Trophoblast cell (in vitro differentiated cells and primary cell): ENCODE measurements at places on chromosomes 6 and 20.
A peak's percentile ranks its signal among the peaks of the same experiment; 100 is the strongest.

- DNase-seq: no peak
These were observed 56.1 kb downstream of the FILIP1 start for GRCh38 chr6:75437421-75437891.

DNA sequence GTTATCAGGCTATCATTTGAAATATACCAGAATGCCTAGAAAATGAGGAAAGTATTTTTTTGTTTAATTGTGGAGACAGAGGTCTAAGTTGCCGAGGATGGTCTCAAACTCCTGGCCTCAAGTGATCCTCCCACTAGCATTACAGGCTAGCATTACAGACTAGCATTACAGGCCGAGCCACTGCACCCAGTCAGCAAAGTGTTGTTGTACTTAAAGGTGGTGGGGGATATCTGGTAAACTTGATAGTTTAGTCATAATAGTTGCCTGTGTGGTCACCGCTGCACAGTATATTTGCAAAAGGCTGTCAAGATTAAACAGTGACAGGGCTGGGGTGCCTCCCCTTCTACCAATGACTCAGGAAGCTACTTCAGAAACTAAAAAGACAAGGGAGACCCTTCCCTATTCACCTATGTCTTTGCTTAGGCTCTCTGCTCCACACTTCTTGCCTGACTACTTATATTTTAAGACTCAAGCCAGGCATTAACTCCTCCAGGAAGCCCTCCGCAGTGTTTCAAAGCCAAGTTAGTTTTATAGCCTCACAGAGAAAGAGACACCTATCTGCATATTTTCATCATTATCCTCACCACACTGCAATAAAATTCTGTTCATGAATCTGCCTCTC lies 3.1 kb upstream of the AKIRIN2 start:
- DNase-seq: no peak

DNA sequence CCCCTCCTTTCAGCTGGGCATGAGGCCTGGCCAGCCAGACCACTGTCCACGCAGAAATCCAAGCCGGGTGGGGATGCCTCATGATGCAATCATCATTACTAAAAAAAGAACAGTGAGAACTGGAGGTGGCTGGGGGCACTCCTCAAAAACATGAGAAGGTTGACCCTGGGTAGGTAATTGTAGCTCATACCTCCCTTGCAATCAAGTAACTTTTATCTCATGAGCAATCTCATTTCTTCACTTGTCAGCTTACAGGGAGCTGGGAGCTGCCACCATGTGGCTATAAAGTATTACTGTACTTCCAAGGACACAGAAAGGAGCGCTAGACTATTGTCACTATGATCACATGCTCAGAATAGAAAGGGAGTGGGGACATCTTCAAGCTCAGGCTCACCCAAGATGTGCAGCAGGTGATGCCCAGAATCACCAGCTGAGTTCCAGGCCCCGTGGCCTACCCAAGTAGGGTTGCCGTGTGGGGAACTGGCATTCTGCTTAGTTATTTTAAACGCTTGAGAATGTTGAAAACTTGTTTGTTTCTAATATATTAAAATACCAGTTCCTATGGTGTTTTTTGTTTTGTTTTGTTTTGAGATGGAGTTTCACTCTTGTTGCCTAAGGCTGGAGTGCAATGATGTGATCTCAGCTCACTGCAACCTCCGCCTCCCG lies 3.0 kb upstream of the CDH26 start:
- DNase-seq: peak; percentile 67

DNA sequence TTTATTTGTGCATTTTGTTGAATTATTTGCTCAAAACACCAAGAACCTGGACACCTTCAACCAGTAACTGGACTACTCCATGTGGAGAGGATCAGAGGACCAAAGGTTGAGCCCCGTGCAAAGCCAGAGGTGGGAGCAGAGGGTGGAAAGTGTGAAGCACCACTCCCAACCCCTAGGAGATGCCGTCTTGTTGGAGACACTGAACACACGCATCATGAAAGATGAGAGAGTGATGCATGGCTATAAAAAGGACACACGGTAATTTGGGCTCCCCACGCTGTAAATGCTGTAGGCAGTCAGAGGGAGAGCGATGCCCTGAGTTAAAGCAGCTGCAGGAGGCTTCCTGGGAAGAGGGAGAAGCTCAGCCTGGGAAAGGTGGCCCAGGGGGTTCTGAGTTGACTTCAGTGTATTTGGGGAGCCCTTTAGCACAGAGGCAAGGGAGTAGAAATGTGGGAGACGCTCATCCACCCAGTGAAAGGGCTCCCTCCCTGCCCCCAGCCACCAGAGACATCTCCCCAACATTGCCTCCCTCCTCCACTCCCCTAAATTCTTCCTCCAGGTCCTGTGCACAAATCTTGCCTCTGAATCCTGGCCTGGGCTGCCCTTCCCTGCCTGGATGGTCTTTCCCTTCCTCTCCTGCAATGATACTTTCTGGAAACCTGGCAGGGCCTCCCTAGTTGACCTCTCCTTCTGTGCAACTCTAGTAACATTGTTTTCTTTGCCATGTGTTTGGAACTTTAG lies 55.8 kb upstream of the IYD start:
- no peak for DNase-seq

GRCh38 chr20:48995589-48995988 lies 50.5 kb upstream of the CSE1L start:
- no peak for DNase-seq

GRCh38 chr20:22555791-22556564 lies 28.4 kb downstream of the FOXA2 start:
- no peak for DNase-seq

- DNase-seq: no peak
These were observed 203.7 kb upstream of the RSPO3 start for GRCh38 chr6:126914801-126915200.

DNA sequence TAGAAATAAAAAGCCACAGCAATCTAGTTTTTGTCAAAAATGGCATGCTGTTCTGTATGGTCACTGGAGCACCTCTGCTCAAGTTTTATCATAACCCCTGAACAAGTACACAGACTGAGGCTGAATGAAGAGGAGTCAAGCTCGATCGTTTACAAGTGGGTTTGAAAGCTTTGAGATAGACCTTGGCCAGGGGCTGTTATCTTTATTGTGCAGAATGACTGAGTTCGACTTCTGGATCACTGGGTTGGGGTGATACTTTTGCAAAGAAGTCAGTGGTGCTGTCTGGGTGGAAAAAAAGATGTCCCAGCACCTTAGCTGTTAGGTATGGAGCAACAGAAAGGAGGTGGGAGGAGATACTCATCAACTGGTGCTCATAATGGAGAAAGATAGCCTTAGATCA lies 446.0 kb downstream of the HACE1 start:
- DNase-seq: no peak

DNA sequence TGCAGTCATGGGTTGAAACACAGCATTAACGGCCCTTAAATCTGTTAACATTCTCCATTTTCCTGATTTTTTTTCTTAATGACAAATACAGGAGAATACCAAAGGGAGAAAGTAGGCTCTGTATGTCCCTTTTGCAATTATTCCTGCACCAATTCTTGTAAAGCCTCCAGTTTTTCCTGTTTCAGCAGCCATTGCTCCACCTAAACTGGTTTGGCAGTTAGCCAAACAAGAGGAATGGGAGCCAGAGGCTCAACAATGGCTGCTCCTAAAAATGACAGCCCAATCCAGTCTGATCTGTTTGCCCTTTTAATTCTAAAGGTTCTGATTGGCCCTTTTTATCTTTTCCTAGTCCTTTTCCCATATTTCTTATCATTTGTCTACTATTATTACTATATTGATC lies 284.2 kb upstream of the SGK1 start:
- peak; percentile 77 for DNase-seq

GRCh38 chr6:142903812-142904211 lies 41.2 kb downstream of the HIVEP2 start:
- no peak for DNase-seq

DNA sequence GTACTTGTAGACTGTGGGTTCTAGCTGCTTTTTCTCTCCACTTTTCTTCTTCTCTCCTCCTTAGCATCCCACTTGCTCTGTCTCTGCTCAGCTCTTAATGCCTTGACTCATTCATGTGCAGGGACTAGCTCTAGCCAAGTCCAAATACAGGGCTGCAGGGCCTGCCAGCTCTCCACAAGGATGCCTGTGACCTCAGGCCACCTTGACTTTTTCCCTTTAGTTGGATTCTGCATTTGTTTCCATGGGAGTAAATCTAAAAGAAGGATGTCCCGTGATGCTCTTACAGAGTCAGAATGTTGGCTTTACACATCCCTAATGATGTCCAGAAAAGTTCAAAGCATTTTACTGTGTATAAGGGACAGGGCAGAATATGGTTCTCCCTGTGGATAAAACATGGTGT lies 101.8 kb upstream of the PREP start:
- no peak for DNase-seq

DNA sequence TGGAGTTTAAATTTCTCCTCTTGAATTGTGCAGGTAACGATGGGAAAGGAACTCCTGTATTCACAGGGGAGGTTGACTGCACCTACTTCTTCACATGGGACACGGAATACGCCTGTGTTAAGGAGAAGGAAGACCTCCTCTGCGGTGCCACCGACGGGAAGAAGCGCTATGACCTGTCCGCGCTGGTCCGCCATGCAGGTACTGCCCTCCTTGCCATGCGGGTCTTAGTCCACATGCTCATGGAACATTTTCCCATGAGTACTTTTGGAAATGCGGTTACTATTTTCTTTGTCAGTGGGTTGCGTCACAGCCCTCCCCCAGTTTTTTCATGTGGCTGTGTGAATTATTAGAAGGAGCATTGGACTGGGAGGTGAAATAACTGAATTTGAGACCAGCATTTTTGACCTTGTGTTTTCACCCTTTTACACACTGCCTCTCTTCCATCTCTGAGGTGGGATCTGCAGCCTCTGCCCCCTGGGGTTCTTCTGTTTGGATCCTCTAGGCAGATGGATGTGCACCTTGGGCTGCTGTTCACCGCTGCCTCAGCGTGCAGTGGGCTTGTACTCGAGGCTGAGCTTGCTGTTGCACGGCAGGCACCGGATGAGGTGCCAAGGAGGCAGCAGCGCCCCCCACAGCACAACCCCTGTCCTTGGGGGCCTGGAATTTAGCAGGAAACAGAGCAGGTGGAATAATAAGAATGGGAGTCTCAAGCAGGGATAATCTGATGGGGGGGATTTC lies 71.8 kb downstream of the IGF2R start:
- no peak for DNase-seq

DNA sequence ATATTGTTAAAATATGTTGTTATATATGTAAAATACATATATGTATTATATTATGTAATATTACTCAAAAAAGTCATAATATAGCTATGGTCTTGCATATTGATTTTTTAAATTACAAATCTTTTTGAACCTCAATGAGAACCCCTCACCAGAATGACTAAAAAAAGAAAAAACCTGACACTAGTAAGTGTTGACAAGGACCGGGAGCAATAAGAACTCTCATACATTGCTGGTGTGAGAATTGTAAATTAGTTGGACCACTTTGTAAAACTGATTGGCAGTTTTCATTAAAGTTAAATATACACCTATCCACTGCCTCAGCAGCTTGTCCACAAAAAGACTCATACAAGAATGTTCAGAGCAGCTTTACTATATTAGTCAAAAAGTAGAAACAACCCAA lies 280.0 kb downstream of the BMP7 start:
- no peak for DNase-seq

GRCh38 chr6:111031151-111031550 lies 49.3 kb downstream of the RPF2 start:
- DNase-seq: peak; percentile 33

- DNase-seq: no peak
These were observed 16.2 kb upstream of the HLA-G start for GRCh38 chr6:29811377-29811776.

- DNase-seq: peak; percentile 11
These were observed 40.8 kb downstream of the IYD start for GRCh38 chr6:150409576-150410066.

- DNase-seq: no peak
These were observed 32.5 kb downstream of the SDHAF4 start for GRCh38 chr6:70599187-70599586.

DNA sequence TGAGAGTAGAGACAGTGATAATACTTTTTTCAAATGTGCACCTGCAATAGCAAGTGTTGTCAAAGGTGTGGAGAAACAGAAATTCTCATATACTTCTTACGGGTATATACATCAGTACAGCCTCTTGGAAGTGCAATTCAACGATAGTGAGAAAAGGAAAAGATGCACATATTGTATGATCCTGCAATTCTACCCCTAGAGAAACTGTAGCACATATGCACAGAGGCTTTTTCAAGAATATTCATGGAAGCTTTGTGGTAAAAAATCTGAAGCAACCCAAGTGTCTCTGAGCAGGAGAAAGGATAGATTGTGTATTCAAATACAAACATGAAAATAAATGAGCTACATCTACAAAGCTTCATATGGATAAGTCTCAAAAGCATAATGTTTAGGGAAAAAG lies 94.7 kb upstream of the PREP start:
- DNase-seq: no peak

- no peak for DNase-seq
These were observed 86.5 kb upstream of the SCP2D1 start for GRCh38 chr20:18727032-18727508.

GRCh38 chr6:11332463-11332862 lies 100.0 kb upstream of the NEDD9 start:
- DNase-seq: no peak

GRCh38 chr6:56761651-56762050 lies 119.0 kb upstream of the DST start:
- no peak for DNase-seq

- no peak for DNase-seq
These were observed 610.3 kb downstream of the RNF144B start for GRCh38 chr6:18997375-18997826.

GRCh38 chr20:38905375-38905774 lies 20.8 kb upstream of the FAM83D start:
- DNase-seq: no peak

DNA sequence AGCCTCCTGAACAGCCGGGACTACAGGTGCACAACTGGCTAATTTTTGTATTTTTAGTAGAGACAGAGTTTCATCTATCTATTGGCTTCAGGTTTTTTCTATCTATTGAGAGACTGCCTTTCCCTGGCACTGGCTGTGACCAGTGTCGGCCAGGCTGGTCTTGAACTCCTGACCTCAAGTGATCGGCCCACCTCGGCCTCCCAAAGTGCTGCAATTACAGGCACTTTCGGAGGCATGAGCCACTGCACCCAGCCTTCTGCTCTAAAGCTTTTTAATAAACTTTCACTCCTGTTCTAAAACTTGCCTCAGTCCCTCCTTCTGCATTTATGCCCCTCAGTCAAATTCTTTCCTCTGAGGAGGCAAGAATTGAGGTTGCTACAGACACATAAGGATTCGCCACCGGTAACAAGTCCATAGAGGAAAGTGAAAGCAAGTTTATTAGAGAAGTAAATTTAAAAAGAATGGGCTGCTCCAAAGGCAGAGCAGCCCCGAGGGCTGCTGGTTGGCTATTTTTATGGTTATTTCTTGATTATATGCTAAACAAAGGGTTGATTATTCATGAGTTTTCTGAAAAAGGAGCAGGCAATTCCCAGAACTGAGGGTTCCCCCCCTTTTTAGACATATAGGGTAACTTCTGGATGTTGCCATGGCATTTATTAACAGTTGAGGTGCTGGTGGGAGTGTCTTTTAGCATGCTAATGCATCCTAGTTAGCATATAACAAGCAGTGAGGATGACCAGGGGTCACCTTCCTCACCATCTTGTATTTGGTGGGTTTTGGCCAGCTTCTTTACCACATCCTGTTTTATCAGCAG lies 44.8 kb upstream of the RNGTT start:
- no peak for DNase-seq

GRCh38 chr6:22784601-22785410 lies 215.4 kb downstream of the HDGFL1 start:
- DNase-seq: no peak
